ENCODE measurements at places on chromosomes 1 and 21.

DNA sequence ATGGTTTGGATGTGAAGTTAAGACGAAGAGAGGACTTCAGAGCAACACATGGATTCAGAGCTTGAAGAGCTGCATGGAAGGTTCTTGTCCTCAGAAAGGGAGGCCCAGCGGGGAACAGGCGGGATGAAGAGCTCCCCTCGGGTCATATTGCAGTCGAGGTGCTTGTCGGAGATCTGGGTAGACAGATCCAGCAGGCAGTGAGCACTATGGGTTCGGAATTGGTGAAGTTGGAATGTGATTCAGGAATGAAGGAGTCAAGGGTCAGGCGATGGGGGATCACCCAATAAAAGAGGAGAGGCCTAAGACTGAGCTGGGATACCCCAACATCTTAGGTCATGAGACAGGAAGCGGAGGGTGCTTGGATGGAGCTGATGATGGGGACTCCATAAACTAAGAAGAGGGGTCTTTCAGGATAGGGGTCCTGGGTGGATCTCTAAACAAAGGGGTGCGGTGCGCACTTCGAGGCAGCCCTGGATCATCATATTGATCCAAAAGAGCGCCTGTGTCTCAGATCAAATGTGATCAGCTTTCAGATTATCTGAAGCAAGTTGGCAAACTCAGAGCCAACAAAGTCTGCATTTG is 176.3 kb upstream of the VAMP3 start:
- DNase-seq, result no peak

GRCh38 chr1:115233598-115233997 is 104.5 kb downstream of the NGF start:
- no peak for DNase-seq

DNA sequence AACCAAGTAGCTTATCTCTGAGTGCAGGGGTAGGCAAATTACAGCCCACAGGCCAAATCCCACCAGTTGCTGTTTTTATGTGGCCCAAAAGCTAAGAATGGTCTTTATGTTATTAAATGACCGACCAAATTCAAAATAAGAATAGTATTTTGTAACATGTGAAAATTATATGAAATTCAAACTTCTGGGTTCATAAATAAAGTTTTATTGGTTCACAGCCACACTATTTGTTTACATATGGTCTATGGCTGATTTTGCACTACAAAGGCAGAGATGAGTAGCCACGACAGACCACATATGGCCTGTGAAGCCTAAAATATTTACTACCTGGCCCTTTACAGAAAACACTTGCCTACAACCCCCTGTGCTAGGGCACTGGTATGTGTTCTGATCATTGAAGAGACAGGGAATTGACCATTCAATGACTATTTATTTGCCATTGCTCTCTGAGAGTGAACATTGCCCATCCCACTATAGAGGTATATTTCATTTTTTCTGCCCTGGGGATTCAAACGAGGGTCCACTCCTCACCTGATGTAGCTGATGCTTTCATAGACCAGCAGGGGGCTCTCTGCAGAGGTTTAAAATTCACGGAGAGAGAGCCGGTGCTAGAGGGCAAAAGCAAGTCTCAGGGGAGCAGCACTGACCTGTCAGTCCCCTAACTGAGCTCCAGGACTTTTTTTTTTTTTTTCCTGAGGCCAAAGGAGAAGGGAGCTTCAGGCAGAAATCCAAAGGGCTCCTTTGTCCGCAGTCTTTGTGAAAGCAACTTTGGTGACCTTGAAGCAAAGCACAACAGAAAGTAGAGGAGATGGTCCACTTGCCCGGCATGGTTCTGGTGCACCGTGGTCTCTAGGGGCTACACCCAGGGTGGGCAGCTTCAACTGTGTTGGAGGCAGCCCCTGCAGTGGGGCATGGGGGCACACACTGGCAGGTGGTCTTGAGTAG is 7.3 kb upstream of the GNL2 start:
- DNase-seq, result no peak

GRCh38 chr1:70358921-70359564 is 4.5 kb upstream of the ANKRD13C start:
- no peak for DNase-seq

GRCh38 chr1:236489710-236490377 is 33.9 kb upstream of the LGALS8 start:
- peak; percentile 20 for DNase-seq

DNA sequence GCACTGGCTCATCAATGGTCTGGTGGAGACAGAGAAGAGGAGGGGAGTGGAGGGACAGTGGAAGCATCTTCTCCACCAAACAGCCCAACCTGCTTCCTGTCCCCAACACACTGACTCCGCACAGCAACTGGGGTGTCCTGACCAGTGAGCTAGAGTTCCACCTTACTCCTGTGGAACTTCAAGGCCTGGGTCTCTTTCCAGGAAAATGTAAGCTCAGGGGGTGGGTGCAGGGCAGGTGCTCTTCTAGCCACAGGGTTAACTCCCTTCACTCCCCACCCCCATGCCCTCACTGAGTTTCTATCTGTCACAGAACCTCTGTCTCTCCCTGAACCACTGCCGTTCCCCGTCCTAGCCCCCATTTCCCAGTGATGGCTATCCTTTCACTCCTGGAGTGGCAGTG is 876 bp downstream of the MOB3C start:
- no peak for DNase-seq

DNA sequence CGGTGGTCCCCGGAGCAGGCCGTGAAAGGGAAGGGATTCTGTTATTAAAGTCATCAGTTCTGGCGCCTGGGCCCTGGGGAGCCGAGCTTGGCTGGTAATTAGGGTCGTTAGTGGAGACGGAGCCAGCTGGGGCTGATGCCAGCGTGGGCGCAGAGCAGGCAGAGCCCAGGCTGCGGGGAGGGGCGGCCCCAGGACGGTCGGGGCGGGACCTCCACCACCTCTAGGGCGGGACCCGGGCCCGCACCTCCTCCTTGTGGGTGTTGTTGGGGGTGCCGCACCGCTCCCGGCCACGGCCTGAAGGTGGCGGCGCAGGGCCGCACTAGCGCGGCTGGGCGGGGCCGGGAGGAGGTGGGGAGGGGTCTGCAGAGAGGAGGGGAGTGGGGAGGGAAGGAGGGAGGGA is 470.6 kb downstream of the PTPRU start:
- no peak for DNase-seq

DNA sequence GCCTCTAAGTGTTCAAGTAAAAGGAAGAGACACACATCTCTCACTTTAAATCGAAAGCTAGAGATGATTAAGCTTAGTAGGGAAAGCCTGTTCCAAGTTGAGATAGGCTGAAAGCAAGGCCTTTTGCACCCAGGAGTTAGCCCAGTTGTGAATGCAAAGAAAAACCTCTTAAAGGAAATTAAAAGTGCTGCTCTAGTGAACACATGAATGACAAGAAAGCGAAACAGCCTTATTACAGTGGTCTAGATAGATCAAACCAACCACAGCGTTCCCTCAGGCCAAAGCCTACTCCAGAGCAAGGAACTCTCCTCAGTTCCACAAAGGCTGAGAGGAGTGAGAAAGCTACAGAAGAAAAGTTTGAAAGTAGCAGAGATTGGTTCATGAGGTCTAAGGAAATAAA is 14.9 kb downstream of the TCP10L start:
- DNase-seq, result no peak

DNA sequence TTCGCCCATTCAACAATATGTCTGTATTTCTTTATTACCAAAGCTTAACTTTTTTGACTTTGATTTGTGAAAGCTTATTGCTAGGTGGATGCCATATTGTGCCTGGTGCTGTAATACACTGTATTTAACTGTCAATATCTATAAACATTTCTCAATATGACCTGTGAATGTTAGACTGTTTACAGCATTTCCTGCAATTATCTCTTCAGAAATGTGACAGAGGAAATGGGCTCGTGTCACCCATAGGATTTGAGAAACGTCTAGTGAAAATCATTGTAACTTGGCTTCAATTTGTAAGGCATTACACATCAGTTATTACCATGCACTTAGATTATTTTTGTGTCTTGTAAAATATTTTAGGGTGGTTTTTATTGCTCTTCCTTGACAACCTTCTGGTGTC is 237.8 kb upstream of the ADGRL2 start:
- DNase-seq, result no peak

DNA sequence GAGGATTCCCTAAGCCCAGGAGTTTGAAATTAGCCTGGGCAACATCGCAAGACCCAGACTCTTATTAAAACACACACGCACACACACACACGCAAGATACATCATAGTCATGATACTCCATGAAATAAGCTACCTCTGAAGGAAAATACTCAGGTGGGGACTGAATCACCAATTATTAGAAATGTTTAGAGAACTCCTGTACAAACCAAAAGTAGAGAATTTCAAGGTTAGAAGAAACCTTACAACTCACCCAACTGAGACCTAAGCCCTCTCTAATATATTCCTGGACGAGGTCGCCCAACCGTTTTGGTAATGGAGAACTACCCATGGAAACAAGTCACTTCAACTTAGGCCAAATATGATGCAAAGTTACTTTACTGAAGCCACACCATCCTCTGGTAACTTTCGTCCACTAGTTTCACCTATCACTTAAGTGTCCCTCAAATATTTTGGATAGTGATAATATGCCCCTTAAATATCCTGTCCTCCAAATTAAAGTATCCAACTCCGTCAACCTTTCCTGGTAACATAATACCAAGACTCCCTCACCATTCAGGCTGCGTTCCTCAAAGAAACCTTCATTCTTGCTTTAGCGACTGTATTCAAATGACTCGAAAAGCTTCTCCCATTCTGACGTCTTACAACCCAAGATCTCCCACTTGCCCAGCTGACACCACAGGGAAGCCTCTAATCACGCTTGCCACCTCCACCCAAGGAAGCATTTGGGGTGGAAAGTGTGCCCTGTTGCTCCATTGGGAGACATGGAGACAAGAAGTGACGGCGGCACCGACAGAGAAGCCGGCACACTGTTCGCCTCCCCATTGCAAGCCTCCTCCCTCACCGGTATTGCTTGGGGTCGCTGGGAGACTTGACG is 856 bp downstream of the NRDC start:
- peak; percentile 14 for DNase-seq

DNA sequence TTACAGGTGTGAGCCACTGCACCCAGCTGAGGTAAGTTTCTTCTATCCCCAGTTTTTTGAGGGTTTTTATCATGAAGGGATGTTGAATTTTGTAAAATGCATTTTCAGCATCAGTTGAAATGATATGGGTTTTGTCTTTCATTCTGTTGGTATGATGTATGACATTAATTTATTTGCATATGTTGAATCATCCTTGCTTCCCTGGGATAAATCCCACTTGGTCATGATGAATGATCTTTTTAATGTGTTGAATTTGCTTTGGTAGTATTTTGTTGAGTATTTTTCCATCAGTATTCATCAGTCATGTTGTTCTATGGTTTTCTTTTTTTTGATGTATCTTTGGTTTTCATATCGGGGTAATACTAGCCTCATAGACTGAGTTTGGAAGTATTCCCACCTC is 141.0 kb downstream of the RPS6KC1 start:
- no peak for DNase-seq

- DNase-seq, result no peak
Observed at GRCh38 chr1:19457607-19458006, 27.7 kb downstream of the CAPZB start.

DNA sequence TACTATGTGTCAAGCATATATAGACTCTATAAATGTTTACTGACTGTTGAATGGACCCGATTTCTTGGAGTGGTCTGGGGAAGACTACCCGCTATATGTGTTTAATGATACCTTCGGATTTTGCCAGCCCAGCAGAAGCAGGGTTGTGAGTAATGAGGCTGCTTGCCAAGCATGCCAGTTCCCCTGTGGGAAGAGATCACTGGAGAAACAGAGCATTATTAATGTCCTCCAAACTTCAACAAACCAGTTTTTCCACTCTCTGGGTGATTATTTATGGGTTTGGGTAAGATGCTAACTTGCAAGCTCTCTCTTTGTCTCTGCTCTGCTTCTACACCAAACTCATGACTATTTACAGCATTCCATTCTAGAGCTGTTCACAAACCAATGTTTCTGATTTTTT is 25.1 kb upstream of the PHGDH start:
- DNase-seq, result no peak
